ENCODE measurements at places on chromosomes 6 and 20.

DNA sequence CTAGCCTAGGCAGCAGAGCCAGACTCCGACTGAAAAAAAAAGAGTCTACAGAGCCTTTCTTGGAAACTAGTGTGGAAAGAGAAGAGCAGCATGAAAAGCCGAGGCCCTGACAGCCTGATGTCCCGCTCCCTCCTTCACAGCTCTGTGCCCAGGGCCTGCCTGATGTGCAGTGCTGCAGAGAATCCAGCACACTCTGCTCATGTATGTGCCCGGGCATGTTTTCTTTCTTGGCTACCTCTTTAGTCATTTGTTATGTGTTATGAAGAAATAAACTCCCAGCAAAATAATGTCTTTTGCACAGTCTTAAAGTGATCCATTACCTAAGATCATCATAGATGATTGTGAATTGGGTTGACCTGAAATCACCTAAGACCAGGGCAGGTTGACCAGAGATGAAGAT, 78.1 kb upstream of the EZR start:
- no peak for DNase-seq

GRCh38 chr20:61066526-61066925, 185.5 kb upstream of the CDH4 start:
- DNase-seq, result no peak

GRCh38 chr6:89411145-89412070, 665 bp downstream of the RRAGD start:
- peak; percentile 56 for DNase-seq

DNA sequence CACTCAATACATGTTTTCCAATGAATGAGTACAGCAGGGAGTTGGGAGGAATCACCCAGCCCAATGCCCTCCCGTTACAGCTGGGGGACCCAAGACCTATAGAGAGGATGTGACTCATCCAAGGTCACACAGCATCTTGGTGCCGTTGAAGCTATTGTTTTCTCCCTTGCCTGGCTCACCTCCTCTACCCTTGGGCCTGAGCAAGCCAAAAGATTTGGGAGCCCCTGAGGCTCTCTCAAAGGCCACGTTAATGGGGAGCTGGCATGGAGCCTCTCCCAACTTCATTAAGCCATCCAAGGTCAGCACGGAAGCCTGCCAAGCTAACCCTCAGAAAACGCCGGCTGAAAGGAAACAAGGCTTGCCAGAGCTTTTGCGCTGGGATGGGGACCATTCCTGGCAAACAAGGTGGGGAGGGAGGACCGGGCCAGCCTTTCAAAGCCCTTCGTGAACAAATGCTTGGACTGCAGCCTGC, 30.4 kb downstream of the KCNB1 start:
- DNase-seq, result no peak

DNA sequence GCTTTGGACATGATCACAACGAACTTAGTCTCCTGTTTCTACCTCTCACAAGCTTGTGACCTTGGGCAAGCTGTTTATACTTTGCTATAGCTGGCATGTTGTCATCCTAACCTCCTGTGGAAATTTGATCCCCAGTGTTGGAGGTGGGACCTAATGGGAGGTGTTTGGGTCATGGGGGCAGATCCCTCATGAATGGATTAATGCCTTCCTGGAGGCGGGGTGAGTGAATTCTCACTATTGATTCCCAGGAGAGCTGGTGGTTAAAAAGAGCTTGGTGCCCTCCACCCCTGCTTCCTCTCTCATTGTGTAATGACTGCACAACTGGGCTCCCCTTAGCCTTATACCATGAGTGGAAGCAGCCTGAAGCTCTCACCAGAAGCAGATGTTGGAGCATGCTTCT, 228.9 kb downstream of the HIVEP2 start:
- no peak for DNase-seq

DNA sequence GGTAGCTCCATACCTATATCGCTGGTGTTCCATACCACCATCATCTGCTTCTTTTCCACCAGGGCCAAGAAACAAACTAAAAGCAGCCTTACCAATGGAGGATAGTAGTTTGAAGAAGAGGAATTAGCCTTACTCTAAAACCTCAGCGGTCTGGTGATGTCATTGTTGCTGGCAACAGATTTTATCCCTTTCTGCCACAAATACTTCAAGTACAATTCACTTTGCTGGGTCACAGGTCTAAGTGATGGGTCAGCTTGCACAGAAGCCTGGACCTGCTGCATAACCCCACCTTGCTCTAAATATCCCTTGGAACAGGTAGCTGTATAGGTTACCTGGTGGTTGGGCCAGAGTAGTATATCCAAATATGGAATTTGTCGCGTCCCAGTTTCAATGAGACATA, 53.2 kb upstream of the THEMIS start:
- DNase-seq, result no peak

DNA sequence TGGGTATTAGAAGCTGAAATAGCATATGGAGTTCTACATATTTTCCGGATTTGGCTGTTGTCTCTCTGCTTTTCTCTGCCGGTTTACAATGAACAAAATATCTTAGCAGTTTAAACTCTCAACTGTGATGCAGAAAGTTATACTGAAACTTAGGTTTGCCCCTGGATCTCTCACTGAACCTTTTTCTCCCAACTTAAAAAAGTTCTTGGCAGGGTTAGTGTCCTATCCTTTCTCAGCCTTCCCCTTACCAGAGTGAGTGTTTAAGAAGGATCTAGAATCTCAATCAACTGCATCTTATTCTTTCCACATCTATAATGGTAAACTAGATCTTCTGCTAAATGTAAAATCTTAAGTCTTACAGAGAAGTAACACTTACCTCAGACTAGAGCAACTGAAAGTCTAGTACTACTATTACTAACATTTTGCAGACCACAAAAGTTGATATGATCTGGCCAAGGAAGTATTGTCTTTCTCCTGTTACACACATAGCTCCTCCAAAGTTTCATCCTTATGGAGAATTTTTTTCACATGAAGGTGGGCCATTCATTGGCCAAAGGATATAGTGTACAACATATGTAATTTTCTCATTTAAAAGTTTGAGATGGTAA, 392.3 kb upstream of the RUNX2 start:
- DNase-seq, result no peak

DNA sequence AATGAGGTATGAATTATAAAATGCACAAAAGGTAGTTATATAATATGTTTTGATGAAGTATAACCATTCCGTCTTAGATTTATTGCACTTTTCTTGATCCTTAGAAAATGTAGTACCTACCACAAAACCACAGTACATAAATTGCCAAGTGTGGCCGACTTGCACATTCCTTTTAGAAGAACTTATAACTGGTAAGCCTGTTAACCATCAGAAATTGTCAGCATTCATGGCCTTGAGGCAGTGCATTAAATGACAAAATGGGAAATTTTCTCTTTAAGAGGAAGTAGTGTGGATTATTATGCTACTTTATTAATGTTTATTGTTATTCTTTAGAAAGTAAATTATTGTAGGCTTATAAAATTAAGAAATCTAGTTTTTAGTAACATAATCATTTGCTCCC, 29.6 kb downstream of the TAB2 start:
- DNase-seq, result no peak

DNA sequence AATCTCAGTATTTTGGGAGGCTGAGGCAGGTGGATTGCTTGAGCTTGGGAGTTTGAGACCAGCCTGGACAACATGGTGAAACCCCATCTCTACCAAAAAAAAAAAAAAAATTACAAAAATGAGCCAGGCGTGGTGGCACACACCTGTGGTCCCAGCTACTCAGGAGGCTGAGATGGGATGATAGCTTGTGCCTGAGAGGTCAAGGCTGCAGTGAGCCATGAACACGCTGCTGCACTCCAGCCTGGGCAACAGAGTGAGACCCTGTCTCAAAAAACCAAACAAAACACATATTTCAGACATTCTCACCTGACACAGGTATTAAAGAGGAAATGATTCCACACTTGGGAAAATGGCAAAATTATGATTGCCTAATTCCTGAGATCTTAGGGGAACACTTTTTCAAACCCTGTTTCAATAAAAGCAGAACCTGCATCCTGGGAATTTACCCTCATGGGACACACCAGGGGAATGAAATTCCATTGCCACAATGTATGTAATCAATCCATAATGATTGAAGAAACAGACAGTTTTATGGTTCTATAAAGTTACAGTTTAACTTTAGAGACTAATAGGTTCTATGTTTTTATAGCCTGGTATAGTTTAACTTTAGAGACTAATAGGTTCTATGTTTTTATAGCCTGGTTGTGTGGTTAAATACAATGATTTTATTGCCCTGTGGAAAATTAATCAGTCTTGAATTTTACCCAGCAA, 29.6 kb upstream of the DNAAF9 start:
- no peak for DNase-seq

DNA sequence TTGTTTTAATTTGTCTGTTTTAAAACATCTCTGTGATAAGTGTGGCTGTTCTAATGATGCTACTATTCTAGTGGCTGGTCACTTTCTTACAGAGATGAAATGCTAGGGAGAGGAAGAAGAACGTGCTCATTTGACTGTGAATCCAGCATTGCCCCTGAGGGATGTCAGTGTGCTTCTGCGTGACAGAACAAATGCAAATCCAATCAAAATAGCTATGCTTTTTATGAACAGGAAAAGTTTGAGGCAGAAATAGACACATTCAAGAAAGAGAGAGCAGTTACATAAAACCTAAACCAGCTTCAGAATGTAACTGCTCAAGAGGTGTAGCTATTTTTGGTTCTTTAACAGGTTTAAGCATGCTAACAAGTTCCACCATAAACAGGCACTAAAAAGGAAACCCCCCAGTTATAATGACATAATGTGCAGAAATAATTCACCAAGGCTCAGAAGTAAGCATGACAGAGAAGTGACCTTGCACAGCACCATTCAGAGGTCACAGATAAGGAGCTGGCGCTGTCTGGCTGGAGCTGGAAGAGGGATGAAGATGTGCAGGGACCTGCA, 385.3 kb downstream of the EPM2A start:
- no peak for DNase-seq

GRCh38 chr6:11366183-11366933, 133.9 kb upstream of the NEDD9 start:
- DNase-seq, result no peak

DNA sequence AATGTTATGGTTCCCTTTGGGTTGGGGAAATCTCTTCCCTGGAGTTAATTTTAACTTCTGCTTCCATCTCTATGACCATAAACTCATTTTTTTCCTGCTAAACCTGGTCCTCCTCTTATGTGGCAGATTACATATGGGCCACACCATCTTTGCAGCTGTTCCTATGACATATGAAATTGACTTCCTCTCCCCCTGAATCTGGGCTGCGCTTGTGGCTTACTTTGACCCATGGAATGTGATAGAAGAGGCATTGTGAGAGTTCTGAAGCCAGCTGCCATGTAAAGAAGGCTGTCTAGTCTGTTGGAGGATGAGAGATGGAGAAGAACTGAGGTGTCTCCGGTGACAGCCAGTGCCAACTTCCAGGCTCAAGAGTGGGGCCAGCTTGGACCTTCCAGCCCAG, 100.1 kb downstream of the CDC5L start:
- no peak for DNase-seq

DNA sequence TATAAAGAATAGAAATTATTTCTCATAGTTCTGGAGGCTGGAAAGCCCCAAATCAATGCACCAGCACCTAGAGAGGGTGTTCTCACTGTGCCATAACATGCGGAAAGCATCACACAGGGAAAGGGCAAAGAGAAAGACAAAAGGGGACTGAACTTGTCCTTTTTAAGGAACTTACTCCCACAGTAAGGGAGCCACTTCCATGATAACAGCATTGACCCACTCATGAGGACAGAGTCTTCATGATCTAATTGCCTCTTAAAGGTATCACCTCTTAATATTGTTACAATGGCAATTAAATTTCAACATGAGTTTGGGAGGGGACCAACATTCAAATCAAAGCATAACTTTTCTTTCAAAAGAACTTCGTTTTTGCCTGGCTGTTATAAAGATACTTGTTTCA, 582.2 kb upstream of the ARID1B start:
- DNase-seq, result no peak

- no peak for DNase-seq
These were observed 66.0 kb upstream of the RIN2 start for GRCh38 chr20:19692100-19692499.
